Cardiac fibroblast (primary cell): ENCODE measurements at places on chromosomes 3 and 15.

- no peak for DNase-seq
Observed at GRCh38 chr15:42033214-42033873, 12.5 kb upstream of the PLA2G4E start.

GRCh38 chr3:17367171-17367570, 375.3 kb downstream of the TBC1D5 start:
- DNase-seq, result peak; percentile 13

GRCh38 chr3:46926871-46927717, 49.5 kb downstream of the CCDC12 start:
- no peak for DNase-seq

GRCh38 chr15:91710080-91710698, 143.3 kb upstream of the SLCO3A1 start:
- DNase-seq, result no peak

- no peak for DNase-seq
Observed at GRCh38 chr15:36254426-36254825, 325.0 kb upstream of the CDIN1 start.

- DNase-seq, result no peak
Observed at GRCh38 chr3:116306720-116307119, 138.6 kb downstream of the LSAMP start.

GRCh38 chr3:66353530-66353929, 132.7 kb downstream of the SLC25A26 start:
- DNase-seq, result peak; percentile 74

DNA sequence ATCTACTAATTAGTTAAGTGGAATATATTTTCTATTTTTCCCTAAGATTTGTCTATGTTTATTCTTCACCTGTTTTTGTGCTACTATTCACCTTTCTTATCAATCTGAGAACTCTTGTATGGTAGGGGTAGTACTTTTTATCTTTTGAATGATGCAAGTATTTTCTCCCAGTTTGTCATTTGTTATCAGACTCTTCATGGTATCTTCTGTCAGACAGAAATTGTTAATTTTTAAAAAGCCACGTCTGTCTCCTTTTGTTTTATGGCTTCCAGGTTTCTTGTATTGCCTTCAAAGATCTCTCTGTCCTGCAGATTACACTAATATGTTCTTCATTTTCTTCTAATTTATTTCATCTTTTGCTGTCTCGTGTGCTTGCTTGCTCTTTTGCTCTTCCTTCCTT, 184.3 kb downstream of the PCCB start:
- DNase-seq, result no peak

DNA sequence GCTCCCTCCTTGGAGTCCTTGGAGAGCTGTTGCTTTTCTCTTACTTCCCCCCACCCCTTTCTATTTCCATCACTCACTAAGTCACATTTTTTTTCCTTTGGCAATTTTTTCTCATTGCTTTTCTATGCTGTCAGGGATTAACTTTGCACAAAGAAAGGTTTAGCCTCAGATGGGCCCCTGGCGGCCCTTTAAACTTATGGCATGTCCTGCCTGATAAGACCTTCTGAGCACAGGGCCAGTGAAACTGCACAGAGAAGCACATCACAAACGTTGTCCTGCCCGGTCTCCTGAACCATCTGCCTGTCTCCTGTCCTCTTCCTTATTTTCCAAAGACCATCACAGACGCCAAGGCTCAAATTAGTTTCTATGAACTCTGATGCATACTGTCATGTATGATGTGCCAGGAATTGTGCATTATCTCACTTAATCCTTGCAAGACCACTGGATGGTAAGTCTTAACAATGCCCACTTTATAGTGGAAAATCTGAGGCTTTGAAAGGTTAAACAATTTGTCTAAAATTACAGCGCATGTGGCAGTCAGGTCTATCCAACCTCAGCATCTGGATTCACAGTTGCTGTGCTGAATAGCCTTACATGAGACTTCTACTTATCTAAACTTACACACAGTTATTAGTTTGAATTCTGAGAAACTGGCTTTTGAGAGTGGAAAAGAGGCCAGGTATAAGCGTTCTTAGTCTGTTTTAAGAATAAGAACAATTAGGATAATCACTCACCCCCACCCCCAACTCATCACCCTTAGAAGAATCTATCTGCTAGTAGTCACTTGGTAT, 648.1 kb downstream of the NTRK3 start:
- peak; percentile 37 for DNase-seq

- DNase-seq, result no peak
Observed at GRCh38 chr3:191958980-191959671, 498.2 kb downstream of the PYDC2 start.

DNA sequence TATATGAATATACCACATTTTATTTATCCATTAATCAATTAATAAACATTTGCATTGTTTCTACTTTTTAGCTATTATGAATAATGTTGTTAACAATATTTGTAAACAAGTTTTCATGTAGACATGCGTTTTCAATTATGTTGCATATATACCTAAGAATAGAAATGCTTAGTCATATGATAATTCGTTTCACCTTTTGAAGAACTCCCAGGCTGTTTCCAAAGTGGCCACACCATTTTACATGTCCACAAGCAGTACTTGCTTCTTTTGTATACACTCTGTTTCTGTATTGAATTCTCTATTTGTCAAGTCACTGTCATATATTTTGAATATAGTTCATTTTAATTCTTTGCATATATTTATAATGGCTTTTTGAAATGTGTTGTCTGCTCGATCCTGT, 206.9 kb upstream of the ZBTB20 start:
- no peak for DNase-seq
